ENCODE measurements at places on chromosomes 6 and 20.

GRCh38 chr6:40710626-40711330 lies 123.6 kb upstream of the LRFN2 start:
- no peak for DNase-seq

DNA sequence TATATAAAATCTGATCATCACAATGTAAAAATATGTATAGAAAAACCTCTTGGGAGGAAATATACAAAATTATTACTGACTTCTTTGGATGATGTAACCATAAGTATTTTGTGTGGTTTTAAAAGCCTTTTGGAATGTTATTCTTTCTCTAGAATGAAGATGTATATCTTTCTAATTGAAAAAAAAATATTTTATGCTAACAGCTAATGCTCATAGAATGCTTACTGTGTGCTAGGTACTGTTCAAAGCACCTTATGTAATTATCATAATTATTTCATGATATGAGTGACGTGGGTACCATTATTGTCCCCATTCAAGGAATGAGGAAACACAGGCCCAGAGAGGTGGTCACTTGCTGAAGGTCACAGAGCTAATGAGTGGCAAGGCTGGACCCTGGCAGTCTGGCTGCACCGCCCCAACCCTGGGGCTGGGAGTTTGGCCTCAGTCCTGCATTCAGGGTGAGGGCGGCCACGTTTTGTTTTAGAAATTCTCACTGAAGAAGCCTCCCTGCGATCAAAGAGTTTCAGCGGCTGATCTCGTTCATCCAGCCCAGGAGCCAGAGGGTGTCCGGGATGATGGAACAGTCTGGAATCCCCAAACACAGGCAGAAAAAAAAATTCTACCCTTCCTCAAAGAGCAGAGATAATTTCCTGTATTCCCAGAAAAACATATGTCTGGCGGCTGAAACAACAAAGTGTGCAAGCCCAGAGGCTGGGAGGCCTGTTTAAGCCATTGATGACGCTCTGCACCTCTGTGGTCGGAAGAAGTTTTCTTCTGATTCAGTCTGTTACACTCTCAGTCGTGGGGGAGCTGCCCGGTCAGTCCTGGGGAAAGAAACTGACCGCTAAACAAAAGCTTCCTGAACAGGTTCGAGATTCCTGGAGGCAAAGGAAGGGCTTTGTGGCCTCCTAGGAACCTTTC lies 37.3 kb downstream of the TFEB start:
- DNase-seq, result no peak

DNA sequence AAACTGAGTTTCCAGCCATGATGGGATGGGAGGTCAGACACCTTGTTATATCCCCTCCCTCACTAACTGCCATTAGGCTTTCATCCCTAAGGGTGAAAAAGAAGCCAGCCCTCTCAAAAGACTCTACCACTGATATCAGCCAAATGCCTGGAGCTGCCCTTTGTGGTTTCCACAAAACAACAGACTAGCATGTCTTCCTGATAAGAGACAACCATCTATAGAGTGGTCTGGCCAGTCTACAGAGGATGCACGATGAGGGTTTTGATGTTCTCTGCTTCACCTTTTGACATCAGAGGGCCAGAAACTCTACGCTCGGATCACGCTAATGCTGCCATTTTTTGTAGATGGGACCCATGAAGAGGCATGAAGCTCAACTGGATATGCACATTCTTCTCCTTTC lies 61.7 kb upstream of the ARHGAP18 start:
- no peak for DNase-seq

DNA sequence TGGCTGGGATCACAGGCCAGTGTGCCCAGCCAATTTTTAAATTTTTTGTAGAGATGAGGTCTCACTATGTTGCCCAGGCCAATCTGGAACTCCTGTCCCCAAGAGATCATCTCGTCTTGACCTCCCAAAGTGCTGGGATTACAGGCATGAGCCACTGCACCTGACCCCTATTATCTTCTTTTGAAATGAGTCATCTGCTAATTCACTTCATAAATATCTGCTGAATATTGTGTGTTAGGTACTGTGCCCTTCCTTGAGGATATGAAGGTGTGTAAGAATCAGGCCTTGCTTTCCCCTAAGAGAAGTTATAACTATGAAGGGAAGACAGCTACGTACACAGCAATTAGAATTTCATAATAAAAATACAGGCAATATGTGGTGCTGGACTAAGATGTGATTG lies 8.2 kb downstream of the ATRN start:
- no peak for DNase-seq

GRCh38 chr20:37516811-37517750 lies 4.0 kb upstream of the NNAT start:
- no peak for DNase-seq

DNA sequence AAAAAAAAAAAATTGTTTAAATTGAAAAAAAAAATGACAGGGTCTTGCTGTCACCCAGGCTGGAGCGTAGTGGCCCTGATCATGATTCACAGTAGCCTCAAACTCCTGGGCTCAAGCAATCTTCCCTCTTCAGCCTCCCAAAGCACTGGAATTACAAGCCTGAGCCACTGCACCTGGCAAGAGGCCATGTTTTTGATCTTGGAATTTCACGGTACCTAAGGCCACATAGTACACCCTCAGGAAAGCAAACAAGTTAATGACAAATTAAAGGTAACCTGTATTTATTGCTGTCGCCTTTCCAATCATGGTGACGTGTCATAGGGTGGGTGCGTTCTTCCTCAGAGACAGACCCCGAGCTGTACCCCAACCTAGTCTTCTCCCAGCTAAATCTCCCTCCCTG lies 79.2 kb downstream of the LINC00237 start:
- DNase-seq, result no peak
